ENCODE measurements at places on chromosomes 2 and 18.

- no peak for DNase-seq
Measured at GRCh38 chr2:149056541-149057255, 18.2 kb downstream of the LYPD6B start.

GRCh38 chr2:105537466-105537865 is 138.6 kb upstream of the FHL2 start:
- no peak for DNase-seq

DNA sequence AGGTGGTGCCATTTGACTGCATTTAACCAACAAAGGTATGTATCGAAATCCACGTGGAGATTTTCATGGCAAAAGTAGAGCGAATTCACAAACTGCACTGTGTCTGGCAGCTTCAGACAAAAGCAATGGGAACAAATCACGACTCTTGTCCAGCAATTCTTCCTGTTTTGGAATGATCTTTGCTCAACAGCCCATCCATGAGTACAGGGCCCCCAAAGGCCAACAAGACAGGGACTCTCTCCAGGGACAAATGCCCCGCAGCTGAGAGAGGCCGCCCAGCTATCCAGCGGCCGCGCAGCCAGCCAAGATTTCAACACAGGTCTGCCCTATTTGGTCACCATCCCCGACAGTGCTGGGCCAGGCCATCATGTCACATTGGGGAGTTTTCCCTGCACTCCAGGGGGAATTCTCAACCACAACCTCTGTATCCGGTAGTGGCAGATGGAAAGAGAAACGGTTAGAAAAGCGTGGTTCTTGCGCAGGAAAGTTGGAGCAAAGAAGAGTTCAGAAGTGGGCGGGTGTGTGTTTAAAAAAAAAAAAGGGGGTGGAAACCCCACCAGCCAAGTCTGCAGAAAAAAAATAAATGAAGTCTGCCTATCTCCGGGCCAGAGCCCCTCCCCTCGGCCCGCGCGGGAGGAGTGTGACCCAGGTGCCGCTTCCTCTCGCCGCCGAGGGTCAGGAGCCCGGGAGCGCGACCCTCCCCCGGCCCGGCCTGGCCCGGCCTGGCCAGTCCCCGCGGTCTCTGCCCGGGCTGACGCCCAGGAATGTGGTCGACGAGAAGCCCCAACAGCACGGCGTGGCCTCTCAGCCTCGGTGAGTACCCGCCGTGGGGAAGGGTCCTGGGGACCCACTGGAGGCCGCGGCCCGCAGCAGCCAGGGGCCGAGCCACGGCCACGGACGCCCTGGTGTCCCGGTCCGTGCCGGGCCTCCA is at the start of gene GYPC:
Gene GYPC (plus strand): TSS at position 659 of the 931 bp plus-strand sequence. CDS start 106 bp downstream, at position 765.
- DNase-seq: peak; percentile 61

DNA sequence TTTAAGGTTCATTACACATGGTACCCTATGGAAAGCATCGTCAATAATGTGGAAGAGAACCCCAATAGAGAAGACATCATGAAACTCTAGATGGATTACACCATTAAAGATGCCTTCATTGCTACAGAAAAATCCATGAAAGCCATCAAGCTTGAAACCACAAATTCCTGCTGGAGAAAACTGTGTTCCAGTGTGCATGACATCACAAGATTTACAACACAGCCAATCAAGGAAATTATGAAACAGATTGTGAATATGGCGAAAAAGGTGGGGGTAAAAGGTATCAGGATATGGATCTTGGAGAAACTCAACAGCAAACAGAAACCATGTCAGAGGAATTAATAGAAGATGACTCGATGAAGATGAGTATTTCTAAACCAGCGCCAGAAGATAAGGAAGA is 200.0 kb downstream of the SLC4A10 start:
- no peak for DNase-seq

DNA sequence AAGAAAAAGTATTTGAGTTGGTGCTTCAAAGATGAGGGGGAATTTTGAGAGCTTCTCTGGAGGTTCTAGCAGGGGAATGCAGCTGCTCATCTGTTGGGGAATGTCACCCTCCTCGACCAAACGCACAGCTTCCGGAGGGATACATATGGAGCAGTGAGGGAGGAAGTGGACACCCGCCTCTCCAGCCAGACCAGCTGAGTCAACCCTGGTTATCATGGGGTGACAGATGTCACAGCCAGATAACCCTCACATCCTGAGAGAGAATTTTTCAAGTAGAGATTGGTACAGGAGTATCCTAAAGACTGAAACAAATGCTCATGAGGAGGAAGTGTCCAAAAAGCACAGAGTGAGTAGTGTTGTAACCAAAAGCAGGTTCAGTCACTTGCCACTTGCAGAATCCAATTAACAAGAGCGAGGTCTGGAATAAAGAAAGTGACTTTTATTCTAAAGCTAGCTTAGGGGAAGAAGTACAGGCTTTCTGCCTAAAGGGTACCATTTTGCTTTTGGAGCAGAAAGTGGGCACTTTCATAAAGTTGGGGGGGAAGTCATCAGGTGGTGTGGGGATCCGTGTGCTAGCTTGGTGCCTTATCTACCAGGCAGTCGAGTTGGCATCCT is 395.2 kb downstream of the RAD51AP2 start:
- no peak for DNase-seq

GRCh38 chr2:61647044-61647443 is 108.9 kb upstream of the XPO1 start:
- no peak for DNase-seq

DNA sequence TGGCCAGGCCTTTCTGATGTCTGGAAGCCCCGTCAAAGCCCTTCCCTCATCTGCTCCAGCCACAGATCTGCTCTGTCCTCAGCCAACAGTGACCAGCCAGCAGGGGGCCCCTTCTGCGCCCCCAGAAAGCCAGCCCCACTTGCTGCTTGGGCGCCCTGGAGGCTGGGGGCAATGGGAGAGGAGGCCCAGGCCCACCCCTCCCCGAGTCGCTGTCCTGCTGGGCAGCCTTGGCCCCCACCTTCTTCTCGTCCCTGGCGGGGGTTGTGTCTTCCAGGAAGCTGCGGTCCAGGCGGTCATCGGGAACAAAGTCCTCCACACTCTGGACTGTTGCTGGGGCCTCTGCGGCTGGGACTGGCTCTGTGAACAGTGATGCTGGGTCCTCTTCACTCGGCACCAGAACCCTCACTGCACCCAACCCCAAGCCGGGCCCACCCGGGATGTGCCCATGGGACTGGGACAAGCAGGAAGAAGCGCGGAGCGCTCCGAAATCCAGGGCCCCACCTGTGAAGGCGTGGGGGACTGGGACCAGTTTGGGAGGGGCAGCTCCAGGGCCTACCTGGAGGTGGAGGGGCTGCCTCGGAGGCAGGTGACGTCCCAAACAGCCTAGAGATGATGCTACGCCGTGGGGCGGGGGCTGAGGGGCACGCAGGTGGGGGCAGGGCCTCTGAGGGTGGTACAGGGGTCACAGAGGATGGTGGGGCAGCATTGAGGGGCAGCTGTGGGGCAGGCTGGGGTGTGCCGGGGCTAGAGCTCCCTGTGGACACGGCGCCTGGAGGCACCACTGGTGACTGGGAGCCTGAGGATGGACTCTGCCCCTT is 257.6 kb downstream of the ANKRD30B start:
- DNase-seq: no peak

- DNase-seq: no peak
Measured at GRCh38 chr2:200376513-200377354, 70.2 kb downstream of the SPATS2L start.

DNA sequence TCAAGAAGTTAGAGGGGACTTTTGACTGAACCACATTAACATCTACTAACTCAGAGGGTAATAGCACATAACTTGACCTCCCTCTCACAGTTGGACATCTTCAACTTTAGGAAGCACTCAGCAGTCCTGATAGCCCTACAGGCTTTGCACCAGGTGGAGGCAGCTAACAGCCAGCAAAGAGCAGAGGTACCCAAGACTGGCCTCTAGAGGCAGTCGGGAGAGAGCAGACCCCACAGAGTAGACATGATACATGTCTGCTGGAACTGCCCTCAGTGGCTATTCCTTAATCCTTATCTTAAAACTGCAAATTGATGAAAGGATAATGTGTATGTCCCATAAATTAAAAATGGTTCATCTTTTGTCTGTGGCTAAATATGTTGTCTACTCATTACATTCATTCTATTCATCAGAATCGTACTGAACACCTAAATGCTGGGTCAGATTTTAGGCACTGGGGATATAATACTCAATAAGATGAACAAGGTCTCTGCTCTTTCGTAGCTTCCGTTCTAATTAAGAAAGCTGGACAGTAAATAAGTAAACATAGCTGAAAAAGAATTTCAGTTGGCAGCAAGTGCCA is 49.8 kb downstream of the CAB39 start:
- no peak for DNase-seq

- no peak for DNase-seq
Measured at GRCh38 chr2:20054931-20055330, 3.5 kb upstream of the LAPTM4A start.

GRCh38 chr2:86082756-86083155 is 22.9 kb downstream of the POLR1A start:
- DNase-seq: no peak

DNA sequence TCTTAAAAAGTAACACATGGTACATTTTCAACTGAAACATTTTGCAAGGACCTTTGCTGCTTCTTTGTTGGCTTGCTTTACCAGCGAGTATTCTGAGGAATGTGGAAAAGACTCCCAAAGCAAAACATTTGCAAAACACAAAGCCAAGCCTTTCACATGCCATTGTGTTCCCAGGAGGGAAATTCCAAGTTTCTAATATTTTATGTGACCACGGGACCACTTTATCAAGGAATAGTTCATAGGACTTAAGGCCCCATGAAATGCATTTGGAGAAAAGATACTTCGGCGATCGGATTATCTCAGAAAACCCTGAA is 26.2 kb downstream of the CYP27C1 start:
- DNase-seq: no peak

GRCh38 chr18:62187543-62188510 is 772 bp downstream of the RELCH start:
- DNase-seq: peak; percentile 50

Measured in CD8-positive, alpha-beta memory T cell (primary cell).